Type B pancreatic cell (in vitro differentiated cells): ENCODE measurements at places on chromosomes 11 and 22. TPM values are rescaled to one million over a fixed set of nuclear protein-coding genes. Genes with fewer than 3 reads are reported as not detected.
A peak's percentile ranks its signal among the peaks of the same experiment; 100 is the strongest.

GRAP2 gene
- 0.24 and 0.43 TPM in 2 replicates for total RNA-seq

HTR3A gene
- 0.27 TPM in 1 of 2 replicates, not detected in the other for total RNA-seq

ASRGL1 gene
- 10.0 and 48.0 TPM in 2 replicates for total RNA-seq

KREMEN1 gene
- total RNA-seq, result 26.2 and 29.1 TPM in 2 replicates

DNA sequence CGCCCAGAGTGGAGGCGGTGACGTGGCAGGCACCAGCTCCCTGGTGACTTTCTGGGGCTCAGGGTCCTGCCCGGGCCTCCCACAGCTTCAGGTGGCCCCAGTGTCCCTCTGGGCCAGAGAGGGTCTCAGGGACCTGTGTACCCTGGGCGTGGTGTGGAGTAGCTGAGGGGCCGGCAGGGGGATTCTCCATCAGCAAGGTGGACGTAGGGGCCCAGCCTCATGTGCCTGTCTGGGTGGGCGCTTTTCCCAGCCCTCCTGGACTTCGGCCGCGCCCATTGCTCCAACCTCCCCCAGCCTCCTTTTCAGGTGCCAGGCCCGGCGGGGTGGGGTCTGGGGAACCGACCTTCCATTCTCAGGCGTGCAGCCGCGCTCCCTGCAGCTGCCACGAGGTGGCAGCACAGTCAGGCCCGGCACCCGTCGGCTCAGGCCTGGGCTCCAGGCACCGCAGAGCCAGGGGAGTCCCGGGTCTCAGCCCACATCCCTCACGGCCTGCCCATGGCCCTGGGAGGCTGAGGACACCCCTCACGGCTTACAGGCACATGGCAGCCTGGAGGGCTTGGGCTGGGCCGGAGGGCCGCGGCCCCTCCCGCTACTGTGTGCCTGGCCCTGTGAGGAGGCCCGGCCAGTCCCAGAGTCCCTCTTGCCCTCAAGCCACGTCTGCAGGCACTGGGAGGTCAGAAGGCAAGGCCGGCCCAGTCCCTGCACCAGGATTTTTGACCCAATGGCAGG lies 19.9 kb upstream of the MUC5B start:
- no peak overlapping the region for H3K27ac ChIP-seq
- no peaks in the 10 kb centered on the region for H3K36me3 ChIP-seq
- H3K27me3 ChIP-seq, result no peaks in the 10 kb centered on the region
- peak; percentile 83 for DNase-seq

GRCh38 chr11:111101881-111102280 lies 143.6 kb upstream of the POU2AF2 start:
- peaks cover 3% of the 10 kb centered on the region for H3K27me3 ChIP-seq
- DNase-seq, result no peak
- H3K27ac ChIP-seq, result no peak overlapping the region
- no peaks in the 10 kb centered on the region for H3K36me3 ChIP-seq
- no peak overlapping the region for H3K4me3 ChIP-seq

DNA sequence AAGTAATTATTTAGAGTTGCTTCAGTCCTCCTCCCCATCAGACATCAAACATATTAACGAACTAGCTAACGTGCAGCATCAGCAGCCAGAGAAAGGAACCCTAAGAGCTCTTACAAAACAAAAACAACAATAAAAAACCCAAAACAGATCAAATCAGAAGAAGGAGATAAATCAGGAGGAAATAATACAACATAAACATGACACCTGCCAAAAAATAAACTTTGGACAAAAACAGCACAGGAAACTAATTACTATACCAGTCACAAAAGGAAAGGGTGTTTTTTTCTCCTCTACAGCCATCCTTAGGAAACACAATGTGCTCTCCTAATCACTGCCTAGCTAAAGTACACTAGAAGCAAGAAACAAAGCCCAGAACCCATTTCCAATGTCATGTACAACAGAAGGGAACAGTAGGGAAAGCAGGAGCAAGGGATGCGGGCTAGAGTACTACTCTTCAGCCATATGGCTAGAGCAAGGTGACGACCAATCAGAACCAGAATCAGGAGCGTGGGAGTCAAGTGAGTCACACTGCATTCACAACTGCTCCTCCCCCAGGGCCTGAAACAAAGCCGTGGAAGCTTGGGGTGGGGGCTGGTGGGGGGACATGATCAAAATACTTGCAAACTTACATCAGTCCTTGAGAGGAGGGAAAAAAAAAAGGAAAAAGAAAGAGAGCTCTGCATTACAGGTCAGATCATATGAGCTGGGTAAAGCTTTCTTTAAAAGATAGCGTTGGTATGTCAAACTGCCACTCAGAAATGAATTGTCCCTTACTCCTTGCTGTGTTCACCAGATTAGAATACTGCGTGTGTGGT lies 60.4 kb downstream of the LARGE2 start:
- peak overlapping the region; percentile 23 for H3K4me3 ChIP-seq
- H3K27ac ChIP-seq, result peak overlapping the region; percentile 45
- peaks cover 26% of the 10 kb centered on the region for H3K4me1 ChIP-seq
- H3K27me3 ChIP-seq, result no peaks in the 10 kb centered on the region

- no peak overlapping the region for H3K4me3 ChIP-seq
- H3K27me3 ChIP-seq, result no peaks in the 10 kb centered on the region
- H3K36me3 ChIP-seq, result no peaks in the 10 kb centered on the region
- DNase-seq, result no peak
- no peak overlapping the region for H3K27ac ChIP-seq
- no peaks in the 10 kb centered on the region for H3K4me1 ChIP-seq
These were observed 23.3 kb upstream of the TFIP11 start for GRCh38 chr22:26535603-26535908.

- H3K36me3 ChIP-seq, result no peaks in the 10 kb centered on the region
- DNase-seq, result no peak
- H3K27ac ChIP-seq, result no peak overlapping the region
- peaks cover 61% of the 10 kb centered on the region for H3K27me3 ChIP-seq
- H3K4me1 ChIP-seq, result no peaks in the 10 kb centered on the region
These were observed 22.0 kb upstream of the IGSF9B start for GRCh38 chr11:133978794-133979193.

GRCh38 chr11:131495423-131495822 lies 125.0 kb downstream of the NTM start:
- H3K4me3 ChIP-seq, result no peak overlapping the region
- no peaks in the 10 kb centered on the region for H3K4me1 ChIP-seq
- H3K27ac ChIP-seq, result no peak overlapping the region
- H3K36me3 ChIP-seq, result no peaks in the 10 kb centered on the region

GRCh38 chr11:115942011-115942410 lies 437.8 kb upstream of the CADM1 start:
- peaks cover 4% of the 10 kb centered on the region for H3K4me1 ChIP-seq
- H3K4me3 ChIP-seq, result no peak overlapping the region
- peak overlapping the region; percentile 15 for H3K27ac ChIP-seq
- no peaks in the 10 kb centered on the region for H3K36me3 ChIP-seq
- DNase-seq, result no peak
- H3K27me3 ChIP-seq, result peaks cover 34% of the 10 kb centered on the region

DNA sequence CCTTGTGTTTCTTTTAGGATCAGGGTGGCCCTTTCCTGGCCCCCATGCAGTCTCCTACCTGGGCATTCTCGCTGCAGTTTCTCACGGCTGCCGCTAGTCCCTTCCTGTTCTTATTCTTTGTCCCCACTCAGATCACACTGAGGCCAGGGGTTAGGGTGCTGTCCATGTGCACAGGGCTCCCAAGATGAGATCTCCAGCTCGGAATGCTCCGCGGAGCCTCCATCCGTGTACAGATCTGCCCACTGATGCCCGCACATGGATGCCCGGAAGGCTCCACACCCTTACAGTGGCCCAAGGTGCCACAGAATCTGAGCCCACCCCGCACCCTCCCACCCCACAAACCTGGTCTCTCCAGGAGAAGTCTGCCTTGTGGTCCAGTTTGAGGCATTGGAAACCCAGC lies 457.3 kb downstream of the TBC1D22A start:
- no peaks in the 10 kb centered on the region for H3K4me1 ChIP-seq
- DNase-seq, result no peak
- H3K27ac ChIP-seq, result no peak overlapping the region
- H3K27me3 ChIP-seq, result no peaks in the 10 kb centered on the region
- H3K4me3 ChIP-seq, result no peak overlapping the region
- peaks cover 3% of the 10 kb centered on the region for H3K36me3 ChIP-seq

DNA sequence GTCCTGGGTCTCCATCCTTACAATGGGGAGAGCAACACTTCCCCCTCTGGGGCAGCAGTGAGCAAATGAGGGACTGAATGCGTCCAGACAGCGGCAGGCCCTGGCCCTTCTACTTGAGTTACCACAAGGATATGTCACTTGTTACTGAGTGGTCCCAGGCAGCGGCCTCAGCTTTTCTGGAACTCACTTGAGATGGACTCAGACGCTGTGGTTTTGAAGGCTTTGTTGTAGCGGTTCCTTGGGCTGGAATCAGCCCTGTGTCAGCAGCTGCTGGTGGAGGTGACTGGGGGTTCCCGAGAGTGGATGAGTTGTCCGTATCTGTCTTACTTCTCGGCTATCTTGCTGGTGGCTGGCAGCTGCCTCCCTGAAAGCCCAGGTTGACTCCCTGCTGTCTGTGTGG lies 77.0 kb downstream of the MICAL2 start:
- H3K27ac ChIP-seq, result peak overlapping the region; percentile 0
- no peaks in the 10 kb centered on the region for H3K27me3 ChIP-seq
- no peak for DNase-seq

DNA sequence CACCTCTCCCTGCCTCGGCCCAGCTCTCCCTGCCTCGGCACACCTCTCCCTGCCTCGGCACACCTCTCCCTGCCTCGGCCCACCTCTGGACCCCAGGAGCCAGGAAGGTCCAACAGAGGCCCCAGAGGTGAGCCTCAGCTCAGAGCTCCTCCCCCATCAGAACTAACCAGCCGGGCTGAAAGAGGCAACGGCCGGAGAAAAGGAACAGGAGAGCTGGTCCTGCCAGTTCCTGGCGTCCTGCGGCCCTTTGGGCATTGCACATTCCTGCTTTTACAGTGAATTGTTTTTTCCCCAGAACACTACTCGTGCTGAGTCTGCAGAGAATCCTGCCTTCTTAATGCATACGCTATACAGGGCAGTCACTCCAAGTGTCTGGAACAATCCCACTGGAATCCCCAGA lies 45.8 kb downstream of the LMO1 start:
- no peak for DNase-seq
- H3K4me3 ChIP-seq, result no peak overlapping the region
- peaks cover 24% of the 10 kb centered on the region for H3K27me3 ChIP-seq

DNA sequence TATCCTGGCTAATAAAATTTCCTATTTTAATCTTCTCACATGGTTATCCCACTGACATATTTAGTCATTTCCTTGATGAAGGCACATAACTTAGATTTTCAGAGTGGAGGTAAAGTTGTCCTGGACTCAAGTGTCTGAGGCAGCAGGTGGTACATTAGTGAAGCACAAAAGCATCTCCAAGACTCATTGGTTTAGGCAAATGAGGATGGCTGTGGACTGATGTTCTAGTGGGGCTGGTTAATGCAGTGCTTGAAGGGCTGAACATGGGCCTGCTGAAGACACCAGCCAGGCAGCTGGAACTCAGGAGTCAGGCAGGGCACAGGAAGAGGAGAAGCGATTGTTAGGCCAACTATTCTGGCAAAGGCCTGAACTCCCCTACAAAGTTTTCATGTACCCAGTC lies 76.3 kb upstream of the SESN3 start:
- H3K4me1 ChIP-seq, result peaks cover 7% of the 10 kb centered on the region
- H3K36me3 ChIP-seq, result no peaks in the 10 kb centered on the region
- H3K27ac ChIP-seq, result no peak overlapping the region
- no peak for DNase-seq

DNA sequence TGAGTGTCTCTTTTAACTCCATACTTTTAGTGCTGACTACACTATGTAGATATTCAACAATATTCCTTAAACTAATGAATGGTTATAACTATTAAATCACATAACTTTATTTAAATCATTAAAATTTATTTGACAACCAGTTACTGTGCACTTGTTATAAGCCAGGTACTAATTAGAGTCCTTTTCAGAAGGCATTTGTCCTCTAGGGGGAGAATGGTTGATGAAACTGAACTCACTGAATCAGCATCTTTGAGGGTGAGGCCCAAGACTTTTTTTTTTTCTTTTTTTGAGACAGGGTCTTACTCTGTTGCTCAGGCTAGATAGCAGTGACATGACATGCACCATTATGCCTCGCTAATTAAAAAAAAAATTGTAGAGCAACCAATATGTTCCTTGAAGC lies 515.6 kb upstream of the CCDC90B start:
- H3K36me3 ChIP-seq, result no peaks in the 10 kb centered on the region
- H3K27me3 ChIP-seq, result peaks cover 5% of the 10 kb centered on the region
- H3K4me1 ChIP-seq, result peaks cover 3% of the 10 kb centered on the region
- no peak for DNase-seq
- H3K4me3 ChIP-seq, result no peak overlapping the region

DNA sequence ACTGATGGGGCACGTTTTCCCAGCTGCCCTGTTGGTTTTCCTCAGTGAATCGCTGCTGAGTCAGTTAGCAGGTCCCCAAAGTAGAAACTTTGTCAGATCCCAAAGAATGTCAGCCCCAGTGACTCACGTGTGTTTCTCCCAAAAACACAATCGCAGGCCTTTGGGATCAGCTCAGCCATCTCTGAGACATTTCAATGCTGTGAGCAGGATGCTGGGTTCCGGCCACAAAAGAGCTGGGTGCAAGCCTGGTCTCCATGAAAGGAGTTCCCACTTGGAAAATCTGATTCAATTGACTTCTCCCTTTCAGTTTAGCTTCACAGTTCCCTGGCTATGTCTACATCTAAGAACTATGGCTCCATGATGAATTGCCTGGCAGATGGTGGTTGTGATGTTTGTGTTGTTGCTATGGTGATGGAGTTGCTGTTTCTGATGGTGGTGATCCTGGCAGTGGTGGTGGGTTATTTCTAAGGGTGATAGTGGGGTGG lies 28.0 kb downstream of the MYEOV start:
- H3K4me1 ChIP-seq, result no peaks in the 10 kb centered on the region
- H3K4me3 ChIP-seq, result no peak overlapping the region
- H3K36me3 ChIP-seq, result peaks cover 3% of the 10 kb centered on the region
- peaks cover 7% of the 10 kb centered on the region for H3K27me3 ChIP-seq

- DNase-seq, result no peak
- H3K36me3 ChIP-seq, result no peaks in the 10 kb centered on the region
- H3K4me3 ChIP-seq, result peak overlapping the region; percentile 78
- peaks cover 13% of the 10 kb centered on the region for H3K4me1 ChIP-seq
- peaks cover 39% of the 10 kb centered on the region for H3K27me3 ChIP-seq
These were observed 2.2 kb upstream of the RFPL2 start for GRCh38 chr22:32206774-32207758.
